Activated effector memory CD4-positive, alpha-beta T cell treated with anti-CD3 and anti-CD28 coated beads, Interleukin-2, amount 50 U/mL, for 16 hours (primary cell): ENCODE measurements at places on chromosomes 3 and 15.

- DNase-seq: no peak
Observed at GRCh38 chr3:43540624-43541023, 81.2 kb downstream of the ANO10 start.

DNA sequence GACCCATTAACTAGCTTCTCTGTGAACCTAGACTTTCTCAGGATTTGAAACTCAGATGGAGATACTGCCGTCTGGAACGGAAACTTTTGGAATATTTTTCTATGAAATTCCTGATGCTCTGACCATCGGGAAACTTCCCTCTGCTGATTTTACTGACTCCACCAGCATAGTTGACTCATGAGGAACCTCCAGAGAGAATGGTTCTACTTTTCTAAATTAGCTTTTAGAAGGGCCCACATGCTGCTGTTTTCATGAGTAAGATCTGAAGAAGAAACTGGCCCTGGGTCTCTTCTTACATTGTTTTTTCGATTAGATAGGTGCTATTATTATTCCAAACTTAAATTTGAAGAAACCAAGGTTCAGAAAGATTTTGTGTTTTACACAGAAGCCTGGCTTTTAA lies 326.3 kb upstream of the NR2E3 start:
- DNase-seq: no peak

DNA sequence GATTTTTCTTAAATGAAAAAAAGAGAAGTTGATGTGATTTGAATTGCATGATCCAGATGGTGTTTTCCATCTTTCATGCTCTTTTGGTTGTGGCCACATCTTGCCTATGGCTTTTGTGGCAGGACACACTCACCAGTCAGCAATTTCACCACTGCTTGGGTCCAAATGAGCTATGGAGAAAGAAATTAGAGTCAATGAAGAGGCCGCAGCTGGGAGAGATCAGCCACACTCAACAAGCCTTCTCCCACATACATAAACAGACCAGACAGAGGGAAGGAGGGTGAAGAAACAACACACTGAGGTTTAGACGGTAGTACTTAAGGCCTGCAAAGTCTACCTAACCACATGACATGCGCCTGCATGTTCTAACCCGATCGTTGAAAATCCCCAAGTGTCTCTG lies 110.7 kb upstream of the CDIN1 start:
- no peak for DNase-seq

GRCh38 chr3:50525987-50526386 lies 22.6 kb upstream of the CACNA2D2 start:
- peak; percentile 77 for DNase-seq

- DNase-seq: no peak
Observed at GRCh38 chr3:14208977-14209394, 30.4 kb downstream of the LSM3 start.

GRCh38 chr3:69671082-69671952 lies 67.9 kb upstream of the MITF start:
- DNase-seq: no peak

GRCh38 chr3:26106228-26106627 lies 316.3 kb downstream of the OXSM start:
- no peak for DNase-seq

- no peak for DNase-seq
Observed at GRCh38 chr15:52295421-52296001, at the start of gene MYO5C. MYO5C (minus strand) TSS chr15:52295804; CDS start chr15:52295636, 168 bp downstream.

DNA sequence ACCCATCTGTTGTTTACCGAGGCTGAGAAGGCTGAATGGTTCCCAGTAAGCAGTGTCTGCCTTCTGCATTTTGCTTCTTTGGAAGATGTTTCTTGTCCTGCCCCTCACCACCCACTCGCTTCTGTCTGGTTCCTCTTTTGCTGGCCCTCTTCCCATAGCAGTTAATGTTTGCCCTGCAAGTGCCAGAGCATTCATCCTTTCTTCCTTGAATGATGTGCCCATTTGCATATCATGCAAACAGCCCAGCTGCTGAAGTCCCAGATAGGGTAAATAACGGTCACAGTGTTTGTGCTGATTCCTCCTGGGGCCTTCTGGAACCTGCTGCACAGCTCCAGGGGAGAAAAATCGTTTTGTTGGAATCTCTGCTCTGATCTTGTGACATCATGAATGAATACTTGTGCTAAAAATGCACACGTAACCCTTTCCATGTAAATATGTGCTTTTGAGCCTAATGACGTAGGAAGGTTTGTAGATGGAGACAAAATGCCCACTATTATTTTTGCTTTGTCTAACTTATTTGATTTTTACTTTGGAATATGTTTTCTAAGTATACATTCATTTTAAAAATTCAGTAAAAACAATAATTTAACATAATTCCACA lies 381.0 kb downstream of the SOX2 start:
- no peak for DNase-seq

GRCh38 chr15:25056484-25057425 lies 102.0 kb downstream of the SNRPN start:
- DNase-seq: peak; percentile 60

DNA sequence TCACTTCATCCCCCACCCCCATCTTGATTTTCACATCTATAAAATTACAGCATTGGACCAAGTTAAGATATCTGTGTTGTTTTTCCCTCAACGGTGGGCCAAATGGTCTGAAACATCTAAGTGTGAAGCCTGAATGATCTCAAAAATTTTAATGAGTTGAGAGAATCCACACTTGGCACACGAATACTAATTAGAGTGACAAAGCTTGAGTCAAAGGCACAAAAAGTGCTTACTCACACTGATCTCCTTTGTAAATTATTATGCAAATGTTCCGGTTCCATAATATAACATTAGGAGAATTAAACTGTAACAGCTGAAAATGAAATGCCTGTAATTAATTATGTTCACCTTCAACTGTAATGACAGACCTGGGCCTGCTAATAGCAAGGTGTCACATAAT lies 33.6 kb downstream of the GPR176 start:
- no peak for DNase-seq

- no peak for DNase-seq
Observed at GRCh38 chr3:192106543-192106942, 620.8 kb downstream of the FGF12 start.

GRCh38 chr3:116083683-116084082 lies 361.6 kb downstream of the LSAMP start:
- DNase-seq: no peak

- no peak for DNase-seq
Observed at GRCh38 chr3:37742574-37743212, 119.0 kb upstream of the CTDSPL start.

DNA sequence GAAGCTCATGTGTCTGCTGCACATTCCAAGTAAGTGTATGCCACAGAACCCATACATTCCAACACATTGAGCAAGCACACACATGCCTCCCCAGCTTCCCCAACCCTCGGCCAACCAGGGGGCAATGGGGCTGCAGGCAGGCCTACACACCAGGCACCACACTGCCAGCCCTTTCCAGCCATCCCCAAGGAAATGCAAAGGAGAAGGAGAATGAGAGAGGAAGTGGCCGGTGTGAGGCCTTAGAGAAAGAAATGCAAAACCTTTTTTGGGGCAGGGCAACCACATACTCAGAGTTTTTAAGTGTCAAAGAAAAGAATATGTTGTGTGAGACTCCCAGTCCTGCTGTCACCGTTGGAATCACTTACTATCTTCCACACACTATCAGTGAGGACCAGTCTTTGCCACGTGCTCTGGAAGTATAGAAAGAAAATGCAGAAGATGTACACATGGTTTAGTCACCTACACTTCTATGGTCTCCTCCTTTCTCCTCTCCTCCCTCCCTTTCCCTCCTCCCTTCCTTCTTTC lies 11.1 kb downstream of the IGF2BP2 start:
- no peak for DNase-seq

GRCh38 chr3:177618873-177619733 lies 421.8 kb upstream of the TBL1XR1 start:
- DNase-seq: no peak

DNA sequence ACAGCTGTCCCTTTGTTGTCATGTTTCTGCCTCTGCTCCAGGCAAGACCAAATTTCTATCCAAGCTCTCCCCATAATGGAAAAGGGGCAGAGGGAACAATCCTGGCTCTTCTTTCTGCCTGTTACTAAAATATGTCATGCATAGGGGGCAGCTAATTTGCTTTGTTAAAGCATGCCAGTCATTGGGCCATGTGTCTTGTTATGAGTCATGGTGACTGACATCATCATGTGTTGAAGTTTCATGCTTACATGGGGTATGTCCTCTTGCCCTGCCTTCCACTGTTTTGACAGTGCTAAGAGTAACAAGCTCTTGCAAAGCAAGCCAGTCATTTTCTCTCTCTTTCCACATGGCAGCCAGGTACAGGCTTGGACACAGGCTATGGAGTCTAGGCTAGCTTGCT lies 268.9 kb downstream of the GABRB3 start:
- DNase-seq: no peak

- DNase-seq: no peak
Observed at GRCh38 chr3:133835961-133836360, 30.3 kb downstream of the SRPRB start.

DNA sequence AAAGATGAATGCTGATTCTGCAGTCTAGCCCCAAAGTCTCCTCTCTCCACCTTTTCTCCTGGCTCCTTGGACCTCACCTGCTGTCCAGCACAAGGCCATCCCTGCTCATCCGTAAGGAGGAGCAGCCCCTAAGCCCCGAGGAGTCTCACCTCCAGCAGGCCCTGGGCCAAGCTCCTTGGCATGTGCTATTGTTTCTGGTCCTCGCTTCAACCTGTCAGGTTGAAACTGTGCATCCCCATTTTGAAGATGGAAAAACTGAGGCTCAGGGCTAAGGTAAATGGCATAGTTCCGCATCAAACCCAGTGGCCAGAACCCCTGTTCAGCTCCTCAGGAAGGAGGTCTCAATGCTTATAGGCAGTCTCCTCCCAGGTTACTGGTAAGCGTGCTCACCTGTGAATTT lies 26.1 kb downstream of the CHDH start:
- DNase-seq: no peak

DNA sequence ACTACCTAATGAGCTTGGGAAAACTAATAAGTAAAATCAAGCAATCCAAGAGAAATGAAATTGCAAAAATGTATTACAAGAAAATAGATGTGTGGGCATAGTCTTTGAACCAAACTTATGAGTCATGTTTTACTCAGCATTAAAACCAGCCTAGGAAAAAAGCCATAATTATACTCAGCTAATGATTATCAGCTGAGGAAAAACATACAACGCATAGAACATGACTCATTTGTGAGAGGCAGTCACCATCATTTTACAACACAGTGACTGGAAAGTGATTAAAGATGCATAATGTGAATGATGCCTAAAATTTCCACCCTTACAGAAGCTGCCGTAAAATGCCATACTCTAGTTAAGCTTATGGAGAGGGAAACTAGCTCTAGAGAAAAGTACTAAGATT lies 238.0 kb upstream of the EOMES start:
- DNase-seq: no peak

DNA sequence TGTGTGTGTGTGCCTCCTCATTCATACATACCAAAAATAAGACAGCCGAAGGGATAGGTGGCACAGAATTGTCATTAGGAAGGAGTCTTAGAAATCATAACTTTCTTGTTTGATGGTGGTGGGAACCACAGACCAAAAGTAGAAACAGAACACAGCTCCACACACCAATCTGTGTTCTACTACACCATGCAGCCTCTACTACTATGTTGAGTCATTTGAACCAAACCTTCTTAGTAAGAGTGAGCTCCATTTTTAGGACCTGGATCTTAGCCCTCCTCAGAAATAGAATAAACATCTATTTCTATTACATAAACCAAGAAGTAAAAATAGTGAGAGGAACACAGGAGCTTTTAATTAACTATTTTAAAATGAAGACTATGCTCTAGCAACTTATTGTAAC lies 27.9 kb upstream of the PLCH1 start:
- DNase-seq: no peak

- no peak for DNase-seq
Observed at GRCh38 chr3:189316296-189317019, 144.7 kb downstream of the TPRG1 start.

- DNase-seq: no peak
Observed at GRCh38 chr3:149638228-149639092, 19.4 kb downstream of the WWTR1 start.

- no peak for DNase-seq
Observed at GRCh38 chr3:43217633-43218032, 68.7 kb upstream of the SNRK start.

DNA sequence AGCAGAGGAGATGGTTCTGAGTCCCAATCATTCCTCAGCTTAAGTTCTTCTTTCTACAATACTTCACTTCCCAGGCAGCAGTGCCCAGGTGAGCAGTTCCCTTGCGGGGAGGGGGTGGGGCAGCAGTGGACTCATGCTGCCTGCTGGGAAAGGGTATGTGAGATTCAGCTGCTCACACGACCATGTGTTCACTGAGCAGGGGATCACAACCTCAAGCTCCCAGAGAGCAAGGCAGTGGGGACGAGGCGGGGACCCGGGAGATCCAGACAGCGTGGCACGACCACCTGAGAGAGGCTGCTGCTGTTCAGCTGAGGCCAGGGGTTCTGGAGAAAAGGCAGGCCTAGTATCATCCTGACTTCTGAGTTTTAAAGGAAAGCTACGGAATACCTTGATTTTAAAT lies 166.6 kb downstream of the XXYLT1 start:
- DNase-seq: no peak

GRCh38 chr3:171846597-171846996 lies 3.4 kb downstream of the TMEM212 start:
- DNase-seq: no peak

- no peak for DNase-seq
Observed at GRCh38 chr3:53503195-53503594, 8.8 kb downstream of the CACNA1D start.

DNA sequence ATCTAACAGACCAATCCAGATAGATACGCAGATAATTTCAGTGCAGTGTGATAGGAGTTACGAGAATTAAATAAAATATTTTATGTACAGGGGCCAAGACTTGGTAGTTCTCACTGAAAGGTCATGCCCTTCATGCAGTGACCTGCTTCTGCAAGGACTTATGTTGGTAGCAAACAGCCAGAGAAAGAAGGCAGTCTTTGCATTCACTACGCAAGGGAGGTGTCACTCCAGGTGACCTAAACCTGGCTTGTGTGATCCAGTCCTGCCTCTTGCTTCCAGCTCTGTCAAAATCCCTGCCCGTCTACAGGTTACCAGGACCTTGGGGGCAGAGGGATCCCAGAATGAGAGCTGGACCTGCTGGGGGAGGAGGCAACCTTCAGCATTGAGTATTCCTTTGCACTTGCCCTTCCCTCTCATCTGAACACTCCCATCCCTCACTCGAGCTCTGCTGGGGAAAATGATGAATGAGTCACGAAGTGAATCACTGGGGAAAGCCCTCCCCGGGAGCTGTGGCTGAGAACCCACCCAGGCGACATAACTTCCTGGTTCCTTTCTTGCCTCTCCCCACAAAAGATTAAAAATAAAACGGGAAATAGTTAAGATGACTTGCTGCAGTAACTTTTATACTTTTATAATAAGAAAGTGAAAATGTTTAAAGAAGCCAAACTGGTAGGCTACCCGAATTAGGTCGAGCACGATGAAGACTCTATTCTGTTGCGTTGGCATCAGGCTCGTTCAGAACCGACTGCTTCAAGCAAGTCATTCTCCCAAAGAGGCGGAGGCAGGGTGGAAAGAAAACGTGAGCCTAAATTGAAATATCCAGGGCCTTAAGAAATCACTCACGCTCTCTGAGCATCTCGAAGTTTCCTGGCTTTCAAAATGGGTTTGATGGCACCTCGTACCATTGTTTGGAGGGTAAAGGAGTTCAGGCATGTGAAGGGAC lies 216.1 kb downstream of the SLCO3A1 start:
- DNase-seq: peak; percentile 82

GRCh38 chr15:81043935-81044575 lies 43.3 kb downstream of the TLNRD1 start:
- DNase-seq: no peak
